Tongue (tissue), 3 donors: ENCODE measurements at places on chromosomes 5 and 9. TPM values are rescaled to one million over a fixed set of nuclear protein-coding genes. Genes with fewer than 3 reads are reported as not detected.

The DPYSL3 gene
- total RNA-seq = 158 TPM

The FBXL17 gene
- 34.1 TPM for total RNA-seq

The FSTL4 gene
- 0.51 TPM for total RNA-seq

The MSX2 gene
- 0.62 TPM for total RNA-seq

The DMRT3 gene
- total RNA-seq = not detected

The LCN9 gene
- not detected for total RNA-seq

The ACTBL2 gene
- total RNA-seq = not detected

The SCGB3A1 gene
- 16.5 TPM for total RNA-seq

The CCNG1 gene
- total RNA-seq = 160 TPM

The FRMD3 gene
- total RNA-seq = 33.2 TPM

The DCP2 gene
- 69.3 TPM for total RNA-seq

The CHSY3 gene
- total RNA-seq = 7.6 TPM

The LPAR1 gene
- 61.5 TPM for total RNA-seq

The OCLN gene
- total RNA-seq = 8.0 TPM

The DBH gene
- total RNA-seq = 0.10 TPM
